ENCODE measurements at places on chromosomes 7 and 10. TPM values are rescaled to one million over a fixed set of nuclear protein-coding genes. Genes with fewer than 3 reads are reported as not detected.

DNA sequence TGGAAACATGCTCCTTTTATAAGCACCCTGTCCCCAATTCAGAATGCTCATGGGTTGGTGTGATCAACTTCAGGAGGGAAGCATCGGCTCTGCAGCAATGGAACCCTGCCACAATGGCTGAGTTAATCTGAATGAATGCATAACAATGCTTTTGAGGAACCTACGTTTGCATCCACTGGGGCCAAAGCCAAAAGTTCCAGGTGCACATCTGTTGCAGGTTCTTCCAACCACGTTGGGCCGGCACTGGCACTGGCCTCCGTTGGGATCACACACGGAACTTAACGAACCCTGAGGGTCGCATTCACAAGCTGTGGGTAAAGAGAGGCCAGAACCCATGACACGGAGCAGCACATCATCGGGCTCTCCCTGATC, 43.4 kb downstream of the LAMB1 start:
- no peak for DNase-seq

GRCh38 chr10:42924484-42924883, 141.9 kb downstream of the BMS1 start:
- DNase-seq = no peak

- DNase-seq = peak; percentile 47
These were observed 100.2 kb upstream of the PRSS58 start for GRCh38 chr7:142357953-142358520.

GRCh38 chr7:49772916-49773217, 571 bp upstream of the VWC2 start:
- no peak for DNase-seq

- DNase-seq = no peak
These were observed 850.2 kb downstream of the LRMDA start for GRCh38 chr10:76281659-76282058.

DNA sequence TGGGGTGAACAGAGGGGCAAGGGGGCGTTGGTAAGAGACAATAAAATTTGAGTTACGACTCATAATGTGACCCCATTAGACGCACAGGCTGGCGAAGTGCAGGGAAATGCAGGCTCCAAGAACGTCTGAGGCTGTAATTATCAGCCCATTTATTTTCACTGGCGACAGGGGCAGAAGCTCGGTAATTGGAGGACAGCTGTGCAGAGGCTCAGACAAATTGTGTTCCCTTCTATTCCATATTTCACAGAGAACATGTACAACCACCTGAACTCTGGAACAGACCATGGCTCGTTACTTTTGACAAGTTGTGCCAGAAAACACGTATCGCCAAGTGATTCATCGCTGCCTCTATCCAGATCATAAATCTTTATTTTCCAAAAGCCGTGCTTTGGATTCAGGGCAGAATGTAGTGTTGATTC, 137.3 kb upstream of the FRMD4A start:
- no peak for DNase-seq

DNA sequence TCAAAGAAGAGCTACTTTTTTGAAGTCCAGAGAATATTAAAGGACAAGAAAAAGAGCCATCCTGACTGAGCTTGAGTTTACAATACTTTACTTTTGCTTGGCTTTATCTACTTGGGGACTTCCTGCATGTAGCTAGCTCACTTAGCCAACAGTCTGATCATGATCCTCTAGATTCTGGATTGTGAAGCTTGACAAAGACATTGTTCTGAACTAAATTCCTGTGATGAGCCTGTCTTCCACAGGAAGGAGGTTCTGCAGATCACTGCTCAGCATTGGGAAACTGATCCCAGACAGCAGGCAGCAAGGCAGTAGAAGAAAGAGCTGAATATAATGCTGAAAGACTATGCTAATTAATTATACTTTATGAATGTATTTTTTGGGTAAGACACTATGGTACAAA, 296.4 kb downstream of the DGKB start:
- no peak for DNase-seq

DNA sequence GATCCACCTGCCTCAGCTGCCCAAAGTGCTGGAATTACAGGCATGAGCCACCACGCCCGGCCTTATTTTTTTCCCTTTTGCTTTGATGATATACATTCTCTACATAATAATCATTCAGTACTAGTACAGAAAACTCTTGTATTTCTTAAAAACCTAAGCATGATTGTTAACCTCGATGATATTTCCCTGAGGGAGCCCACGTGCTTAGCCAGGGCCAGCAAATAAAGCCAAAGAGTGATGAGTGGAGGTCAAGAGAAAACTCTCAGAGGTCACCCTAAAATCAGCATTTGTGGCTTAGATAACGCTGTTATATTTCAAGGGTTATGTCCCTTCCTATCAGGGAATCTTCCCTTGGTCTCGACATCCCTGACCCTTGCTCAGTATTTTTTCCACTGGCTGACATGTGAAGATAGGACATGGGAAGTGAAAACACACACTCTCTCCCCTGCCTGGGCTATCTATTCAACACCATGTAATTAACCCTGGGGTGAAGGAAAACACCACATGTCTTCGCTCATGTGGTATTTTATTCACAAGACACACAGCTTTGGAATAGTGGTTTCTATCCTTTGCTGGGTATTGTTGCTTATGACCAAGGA, 12.6 kb downstream of the FAM200A start:
- no peak for DNase-seq

DNA sequence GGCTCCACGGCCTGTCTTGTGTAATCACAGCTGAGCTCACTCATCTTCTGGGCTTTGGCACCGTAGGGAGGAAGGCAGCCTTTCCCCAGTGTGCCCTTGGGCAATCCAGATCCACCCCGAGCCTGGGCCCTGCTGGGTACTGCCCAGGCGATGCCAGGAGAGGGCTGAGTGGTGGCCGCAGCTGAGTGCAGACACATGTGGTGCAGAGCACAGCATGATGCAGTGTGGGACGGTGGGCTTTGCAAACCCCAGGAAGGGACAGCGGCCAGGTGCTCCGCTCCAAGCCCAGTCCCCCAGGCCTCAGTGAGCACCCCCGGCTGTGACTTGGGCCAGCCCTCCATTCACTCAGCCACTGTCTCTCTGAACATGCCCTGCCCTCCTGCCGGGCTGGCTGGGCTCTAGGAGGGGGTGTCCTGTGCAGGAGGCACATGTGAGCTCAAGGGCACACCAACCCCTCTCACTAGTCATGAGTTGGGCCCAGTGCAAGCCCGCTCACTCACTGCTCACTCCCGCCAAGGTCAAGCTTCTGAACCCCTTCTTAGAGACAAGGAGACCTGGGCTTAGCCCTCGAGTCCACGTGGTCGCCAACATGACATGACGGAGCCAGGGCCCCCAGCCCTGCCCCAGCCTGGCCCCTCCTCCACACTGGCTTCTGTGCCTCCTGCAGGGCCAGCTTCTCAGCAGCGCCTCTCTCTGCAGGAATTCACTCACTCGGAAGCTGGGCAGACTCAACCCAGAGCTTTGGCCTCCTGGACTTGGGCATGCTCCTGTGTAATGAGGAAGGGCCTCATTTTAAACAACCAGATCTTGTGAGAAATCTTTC, 77.5 kb upstream of the INSIG1 start:
- no peak for DNase-seq

DNA sequence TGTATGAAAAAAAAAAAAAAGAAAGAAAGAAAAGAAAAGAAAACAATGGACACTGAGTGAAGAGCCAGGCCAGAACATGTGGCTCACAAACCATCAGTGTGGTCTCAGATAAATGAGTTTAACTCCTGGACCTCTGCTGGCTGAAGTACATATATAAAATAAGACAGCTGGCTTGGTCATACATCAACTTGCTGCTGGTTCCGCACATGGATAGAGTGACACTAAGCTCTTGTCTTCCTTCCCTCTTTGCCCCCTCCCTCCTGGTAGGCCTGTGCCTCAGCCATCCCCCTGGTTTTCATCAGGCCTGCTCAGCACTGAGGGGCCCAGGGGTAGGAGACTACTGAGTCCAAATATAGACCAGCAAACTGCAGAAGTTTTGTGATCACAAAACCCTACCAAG, 58.1 kb upstream of the DGKI start:
- DNase-seq = no peak

GRCh38 chr10:69819716-69820506, 18.2 kb downstream of the COL13A1 start:
- no peak for DNase-seq

The HMX3 gene
- polyA plus RNA-seq = not detected

The SLC16A9 gene
- polyA plus RNA-seq = 0.01 TPM

The SKIDA1 gene
- 0.73 TPM for polyA plus RNA-seq

The PTF1A gene
- polyA plus RNA-seq = not detected

The RBM28 gene
- 20.3 TPM for polyA plus RNA-seq

All from HepG2 (cell line).